ENCODE measurements at places on chromosomes 7 and 10. TPM values are rescaled to one million over a fixed set of nuclear protein-coding genes. Genes with fewer than 3 reads are reported as not detected.

The NCF1 gene
- 0.39 TPM for total RNA-seq

The ADIRF gene
- total RNA-seq, result not detected

The IL15RA gene
- total RNA-seq, result 23.4 TPM

The RPEL1 gene
- not detected for total RNA-seq

GRCh38 chr10:89207181-89207800 lies at the start of gene CH25H:
TSS of gene CH25H (minus strand) at chr10:89207317. CDS start at chr10:89207292, 25 bp downstream.
- DNase-seq, result peak; percentile 17
- H3K36me3 ChIP-seq, result no peaks in the 10 kb centered on the region
- H3K4me3 ChIP-seq, result peak within 1 kb of the TSS; percentile 81

- no peaks in the 10 kb centered on the region for H3K4me1 ChIP-seq
- no peak overlapping the region for H3K4me3 ChIP-seq
- DNase-seq, result no peak
- H3K27me3 ChIP-seq, result no peaks in the 10 kb centered on the region
Observed at GRCh38 chr7:64602518-64602917, 39.6 kb upstream of the ZNF680 start.

DNA sequence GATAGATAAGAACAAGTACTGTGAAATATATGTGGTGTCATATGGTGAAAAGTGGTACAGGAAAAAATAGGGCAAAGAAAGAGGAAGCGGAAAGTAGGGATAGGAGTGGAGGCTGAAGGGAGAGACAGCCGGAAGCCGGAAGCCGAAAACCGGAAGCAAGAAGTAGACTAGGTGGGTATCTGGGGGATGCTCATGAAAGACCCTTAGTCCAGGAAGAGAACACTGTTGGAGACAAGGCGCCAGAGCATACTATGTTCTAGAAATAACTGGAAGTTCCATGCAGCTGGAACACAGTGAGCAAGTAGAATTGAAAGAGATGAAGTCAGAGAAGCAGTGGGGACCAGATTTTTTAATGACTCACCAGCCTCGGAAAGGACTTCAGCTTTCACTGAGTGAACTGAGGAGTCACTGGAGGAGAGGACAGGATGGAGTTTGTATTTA lies 22.5 kb downstream of the ST8SIA6 start:
- no peak overlapping the region for H3K27ac ChIP-seq
- H3K4me1 ChIP-seq, result peaks cover 48% of the 10 kb centered on the region
- no peak for DNase-seq
- H3K4me3 ChIP-seq, result no peak overlapping the region

DNA sequence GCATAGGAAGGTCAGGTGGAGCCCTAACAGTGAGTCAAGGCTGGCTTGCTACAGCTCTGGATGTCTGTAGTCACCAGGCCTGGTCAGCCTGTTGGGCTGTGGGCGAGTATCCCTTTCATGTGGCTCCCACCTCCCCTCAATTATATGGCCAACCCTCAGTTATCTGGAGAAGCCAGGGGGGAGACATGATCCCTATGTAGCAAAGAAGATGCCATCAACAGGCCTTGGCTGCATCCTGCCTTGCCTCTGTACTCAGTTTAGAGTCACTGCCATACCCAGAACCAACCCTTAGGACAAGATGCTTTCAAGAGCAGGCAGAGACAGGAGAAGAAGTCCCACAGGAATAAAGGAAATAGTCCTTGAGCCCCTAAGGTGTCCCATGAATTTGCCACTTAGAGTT lies 763.9 kb downstream of the GRID1 start:
- H3K27me3 ChIP-seq, result peaks cover 21% of the 10 kb centered on the region
- H3K27ac ChIP-seq, result no peak overlapping the region
- peaks cover 17% of the 10 kb centered on the region for H3K4me1 ChIP-seq
- DNase-seq, result no peak
- no peaks in the 10 kb centered on the region for H3K36me3 ChIP-seq
- no peak overlapping the region for H3K4me3 ChIP-seq
